ENCODE measurements at places on chromosomes 5 and 9.

DNA sequence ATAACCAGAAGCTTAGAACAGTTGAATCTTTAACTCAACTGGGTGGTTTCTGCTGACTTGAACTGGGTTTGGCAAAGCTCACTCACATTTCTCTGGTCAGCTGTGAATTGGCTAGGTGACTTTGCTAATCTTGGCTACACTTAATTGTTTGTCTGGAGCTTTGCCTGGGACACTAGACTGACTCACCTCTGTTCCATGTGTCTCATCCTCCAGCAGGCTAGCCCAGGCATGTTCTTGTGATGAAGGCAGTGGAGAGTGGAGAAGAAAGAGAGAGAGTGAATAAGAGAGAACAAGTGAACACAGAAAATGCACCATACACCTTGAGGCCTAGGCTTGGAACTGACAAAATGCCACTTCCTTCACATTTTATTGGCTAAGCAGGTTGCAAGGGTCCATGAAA is 32.6 kb downstream of the SPATA31D1 start:
- no peak for DNase-seq

GRCh38 chr9:134597957-134598883 is 43.4 kb upstream of the COL5A1 start:
- no peak for DNase-seq

GRCh38 chr5:157961176-157961575 is 102.2 kb upstream of the CLINT1 start:
- no peak for DNase-seq

DNA sequence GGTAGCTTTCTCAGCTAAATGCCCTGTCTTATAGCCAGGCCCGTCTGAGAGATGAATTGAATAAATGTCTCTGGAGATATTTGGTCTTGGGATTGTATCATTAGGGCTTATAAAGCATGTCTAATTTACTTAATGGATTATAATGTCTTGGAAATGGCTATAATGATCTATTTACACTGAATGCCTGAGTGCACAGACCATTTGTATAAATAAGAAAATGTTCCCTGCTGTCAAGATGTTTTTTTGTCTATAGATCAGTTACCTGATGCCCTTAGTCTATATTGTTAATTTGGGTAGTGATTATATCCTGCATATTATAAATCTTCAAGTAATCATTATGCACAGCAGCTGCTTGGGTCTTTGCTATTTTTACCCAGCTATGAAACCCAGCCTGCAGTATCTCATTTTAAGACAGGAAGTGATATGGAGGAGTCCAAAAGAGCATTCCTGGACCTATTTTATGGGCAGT is 112.9 kb upstream of the ACTBL2 start:
- DNase-seq: no peak

GRCh38 chr9:133080161-133080560 is 18.4 kb downstream of the CEL start:
- no peak for DNase-seq

DNA sequence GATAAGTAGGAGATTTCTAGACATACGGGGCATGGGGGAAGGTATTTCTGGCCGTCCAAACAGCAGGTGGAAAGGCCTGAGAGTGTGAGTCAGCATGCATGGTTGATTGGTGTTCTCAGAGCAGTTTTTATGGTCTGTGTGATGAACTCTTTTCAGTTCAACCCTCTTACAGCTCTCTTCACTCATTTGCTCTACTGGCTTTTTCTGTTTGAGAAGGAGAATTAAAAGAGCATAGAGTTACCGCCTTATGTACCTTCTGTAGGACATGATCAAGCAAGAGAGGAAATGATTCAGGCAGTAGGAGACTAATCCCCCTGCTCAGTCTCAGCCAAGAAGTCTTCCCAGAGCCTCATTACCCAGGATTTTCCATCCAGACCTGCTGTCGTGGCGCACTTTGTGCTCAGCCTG is 92.4 kb downstream of the PRDM6 start:
- no peak for DNase-seq

- DNase-seq: no peak
Measured at GRCh38 chr9:79745752-79746336, 174.1 kb downstream of the TLE4 start.

GRCh38 chr9:109335929-109336328 is 15.1 kb upstream of the EPB41L4B start:
- DNase-seq: no peak

All from activated CD4-positive, alpha-beta T cell treated with anti-CD3 and anti-CD28 coated beads for 48 hours (primary cell).